ENCODE measurements at places on chromosomes 5 and 9. TPM values are rescaled to one million over a fixed set of nuclear protein-coding genes. Genes with fewer than 3 reads are reported as not detected.

The VLDLR gene
- total RNA-seq, result 7.3 TPM

The LEAP2 gene
- total RNA-seq, result under 0.01 TPM

The SLC45A2 gene
- total RNA-seq, result under 0.01 TPM

The AGTPBP1 gene
- 17.9 TPM for total RNA-seq

The PDCD1LG2 gene
- 1.4 TPM for total RNA-seq

The ARID3C gene
- total RNA-seq, result under 0.01 TPM

The C5orf46 gene
- not detected for total RNA-seq

The ADAMTS12 gene
- total RNA-seq, result 3.2 TPM
